ENCODE measurements at places on chromosomes 7 and 10. TPM values are rescaled to one million over a fixed set of nuclear protein-coding genes. Genes with fewer than 3 reads are reported as not detected.

IDI2 gene
- not detected for total RNA-seq

DNA sequence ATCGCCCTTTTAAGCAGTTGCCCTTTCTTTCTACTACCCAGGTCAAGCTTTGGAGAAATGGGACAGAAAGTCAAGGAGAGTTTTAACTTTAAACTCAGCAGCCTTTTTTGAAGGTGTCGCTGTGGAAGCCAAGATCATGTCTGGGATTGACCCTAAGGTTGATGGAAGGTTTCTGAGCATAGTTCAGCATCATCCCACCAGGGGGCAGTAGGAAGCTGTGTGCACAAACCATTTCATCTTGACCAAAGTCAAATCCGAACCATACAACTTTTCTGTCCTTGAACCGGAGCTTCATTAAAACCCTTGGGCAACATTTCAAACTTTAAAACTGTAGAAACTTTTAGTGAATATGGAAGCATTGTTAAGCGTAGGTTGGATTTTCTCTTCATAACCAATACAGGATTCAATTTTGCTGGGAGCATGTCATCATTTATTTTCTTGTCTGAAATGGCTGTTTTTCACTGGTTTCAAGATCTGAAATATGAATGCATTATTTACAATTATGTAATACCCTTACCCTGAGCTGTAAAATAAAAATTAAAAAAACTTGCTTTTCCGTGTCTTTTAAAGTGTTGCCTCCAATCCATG is 214.4 kb upstream of the KIAA1217 start:
- DNase-seq = no peak

DNA sequence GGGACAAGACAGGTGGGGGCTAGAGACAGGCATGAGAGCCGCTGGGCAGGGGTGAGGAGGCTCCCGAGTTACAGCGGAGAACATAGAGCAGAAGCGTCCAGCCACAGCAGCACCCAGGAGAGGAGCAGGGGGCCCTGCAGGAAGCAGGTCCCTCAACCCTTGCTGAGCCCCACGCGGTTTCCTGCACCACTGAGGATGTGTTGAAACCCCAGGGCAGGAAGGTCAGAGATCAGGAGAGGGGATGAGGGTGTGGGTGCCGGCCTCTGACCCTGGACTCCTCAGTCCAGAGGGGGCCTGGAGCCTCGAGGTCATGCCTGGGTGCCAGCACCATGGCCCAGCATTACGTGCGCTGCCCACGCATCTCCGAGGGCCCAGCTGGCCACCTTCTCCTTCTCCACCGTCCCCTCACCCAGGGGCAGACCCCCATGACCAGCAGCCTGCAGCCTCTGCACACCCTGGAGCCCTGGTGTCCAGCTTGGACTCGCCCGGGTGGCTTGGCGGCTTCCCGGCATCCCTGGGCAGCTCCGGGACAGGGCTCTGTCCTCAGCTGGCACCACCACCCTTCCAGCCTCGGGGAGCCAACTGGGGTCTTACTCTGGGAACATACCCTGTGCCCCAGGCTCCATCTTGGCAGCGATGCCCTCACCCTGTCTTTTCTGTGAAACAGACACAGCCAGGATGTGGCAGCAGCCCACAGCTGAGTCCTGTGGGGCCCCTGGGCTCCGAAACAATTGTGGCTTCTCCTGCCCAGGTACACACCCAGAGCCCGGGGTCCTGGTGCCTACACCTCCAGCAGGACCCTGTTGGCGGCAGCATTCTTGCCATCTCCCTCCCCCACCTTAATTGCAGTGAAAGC is 52.0 kb downstream of the STK32C start:
- no peak for DNase-seq

DNA sequence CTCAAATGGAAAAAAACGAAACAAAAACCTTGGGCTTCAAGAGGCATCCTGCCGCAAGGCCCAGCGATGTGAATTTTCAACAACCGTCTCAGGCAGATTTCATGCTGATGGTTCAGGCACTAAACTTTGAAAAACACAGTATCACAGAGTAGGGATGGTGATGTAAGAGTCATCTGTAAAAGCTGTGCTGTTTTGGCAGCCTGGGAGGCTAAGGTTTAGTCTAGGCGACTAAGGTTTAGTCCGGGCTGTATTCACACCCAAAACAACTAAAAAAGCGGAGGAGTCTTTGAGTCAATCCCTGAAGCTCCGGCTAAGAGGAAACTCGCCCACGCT is 420 bp upstream of the MINPP1 start:
- DNase-seq = no peak

TFR2 gene
- 19.7 TPM for total RNA-seq

DNA sequence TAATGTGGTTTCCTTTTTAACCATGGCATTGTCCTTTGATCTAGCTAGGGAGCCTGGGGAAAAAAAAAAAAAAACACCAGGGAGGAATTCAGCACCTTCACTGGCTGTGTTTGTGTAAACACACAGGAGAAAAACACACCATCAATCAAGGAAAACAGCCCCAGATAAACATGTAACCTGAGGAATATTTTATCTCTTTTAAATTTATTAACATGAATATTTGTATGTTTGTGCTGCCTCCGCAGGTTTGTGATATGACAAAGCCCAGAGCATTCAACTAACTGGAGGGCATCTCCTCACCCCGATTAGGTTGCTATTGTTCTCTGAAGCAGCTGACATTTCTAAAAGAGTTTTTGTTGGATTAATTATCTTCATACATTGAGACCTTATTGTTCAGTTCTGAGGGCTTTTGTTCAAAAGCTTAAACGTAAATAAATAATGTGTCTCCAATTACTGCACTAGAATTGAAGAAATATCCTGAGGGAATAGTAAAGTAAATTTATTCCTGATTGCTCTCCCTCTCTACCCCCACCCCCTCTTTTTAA is 89.4 kb upstream of the SEMA3E start:
- no peak for DNase-seq

- peak; percentile 4 for DNase-seq
These were observed 2.0 kb upstream of the IL2RA start for GRCh38 chr10:6064119-6064518.

DNA sequence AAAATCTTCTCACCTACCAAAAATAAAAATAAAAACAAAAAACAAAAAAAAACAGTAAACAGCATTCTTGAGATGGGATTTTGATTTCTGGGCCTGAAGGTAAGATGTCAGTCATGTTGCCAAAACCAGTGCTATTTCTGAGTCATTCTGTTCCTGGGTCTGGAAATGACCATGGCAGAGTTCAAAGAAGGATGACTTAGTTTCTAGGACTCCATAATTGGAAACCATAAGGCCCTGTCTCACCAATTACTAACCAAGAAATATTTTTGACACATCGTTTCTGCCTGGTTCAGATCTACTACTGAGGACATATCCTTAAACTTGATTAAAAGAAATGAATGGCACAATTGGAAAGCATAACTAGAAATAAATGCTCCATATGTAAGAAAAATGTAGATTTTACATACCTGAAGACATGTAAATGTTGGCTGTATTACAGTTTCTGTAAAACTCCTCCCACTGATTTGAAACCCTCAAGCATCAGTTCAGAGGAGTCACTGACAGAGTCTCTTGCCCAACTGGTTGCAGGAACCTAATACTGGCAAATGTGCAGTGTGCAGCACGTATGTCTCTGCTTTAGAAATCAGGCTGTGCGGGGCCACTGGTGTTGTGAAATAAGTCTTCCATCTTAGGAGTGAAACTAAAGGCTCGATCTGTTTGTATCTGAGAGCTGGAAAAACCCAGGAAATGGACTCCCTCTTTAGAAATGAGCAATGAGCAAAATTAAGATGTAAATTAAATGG is 84.8 kb upstream of the EGR2 start:
- DNase-seq = no peak

VWDE gene
- total RNA-seq = 3.2 TPM

- DNase-seq = no peak
These were observed 18.4 kb upstream of the KLF14 start for GRCh38 chr7:130752424-130752823.

DNA sequence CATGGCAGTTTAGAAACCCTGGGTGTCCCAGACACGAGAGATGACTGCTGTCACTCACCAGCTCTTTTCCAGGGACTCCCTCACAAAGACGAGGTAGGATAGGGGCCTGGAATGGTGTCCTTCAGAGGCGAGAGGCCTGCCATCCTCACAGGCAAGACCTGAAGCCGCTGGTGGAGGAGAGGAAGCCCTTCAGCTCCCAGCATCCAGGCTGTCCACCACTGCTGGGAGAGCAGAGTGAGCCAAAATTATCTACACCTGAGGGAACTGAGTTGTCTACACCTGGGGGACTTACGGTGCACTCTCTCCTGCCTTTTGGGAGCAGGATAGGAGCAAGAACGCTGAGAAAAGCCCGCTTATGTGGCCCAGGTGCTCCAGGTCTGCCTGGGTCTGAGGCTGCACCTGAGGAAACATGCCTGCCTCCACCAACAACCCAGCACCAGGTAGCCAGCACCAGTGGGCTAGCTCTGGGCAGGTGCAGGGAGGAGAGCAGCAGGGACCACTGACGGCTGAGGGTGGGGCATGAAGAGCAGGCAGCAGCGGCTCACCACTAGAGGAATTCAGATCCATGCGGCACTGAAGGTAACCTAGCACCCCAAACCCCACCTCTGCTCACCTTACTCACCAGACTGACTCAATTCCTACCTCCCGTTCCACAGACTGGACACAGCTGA is 357.2 kb downstream of the SH2D4B start:
- DNase-seq = no peak

GRCh38 chr10:74081192-74081803 is 69.3 kb downstream of the AP3M1 start:
- no peak for DNase-seq

GRCh38 chr7:39130857-39131526 is 153.3 kb downstream of the POU6F2 start:
- no peak for DNase-seq

GRCh38 chr10:69506834-69507713 is 55.8 kb downstream of the TSPAN15 start:
- no peak for DNase-seq

- DNase-seq = no peak
These were observed 116.8 kb downstream of the MAD1L1 start for GRCh38 chr7:2115760-2116447.

- DNase-seq = no peak
These were observed 190.0 kb downstream of the KCND2 start for GRCh38 chr7:120462991-120463390.

DNA sequence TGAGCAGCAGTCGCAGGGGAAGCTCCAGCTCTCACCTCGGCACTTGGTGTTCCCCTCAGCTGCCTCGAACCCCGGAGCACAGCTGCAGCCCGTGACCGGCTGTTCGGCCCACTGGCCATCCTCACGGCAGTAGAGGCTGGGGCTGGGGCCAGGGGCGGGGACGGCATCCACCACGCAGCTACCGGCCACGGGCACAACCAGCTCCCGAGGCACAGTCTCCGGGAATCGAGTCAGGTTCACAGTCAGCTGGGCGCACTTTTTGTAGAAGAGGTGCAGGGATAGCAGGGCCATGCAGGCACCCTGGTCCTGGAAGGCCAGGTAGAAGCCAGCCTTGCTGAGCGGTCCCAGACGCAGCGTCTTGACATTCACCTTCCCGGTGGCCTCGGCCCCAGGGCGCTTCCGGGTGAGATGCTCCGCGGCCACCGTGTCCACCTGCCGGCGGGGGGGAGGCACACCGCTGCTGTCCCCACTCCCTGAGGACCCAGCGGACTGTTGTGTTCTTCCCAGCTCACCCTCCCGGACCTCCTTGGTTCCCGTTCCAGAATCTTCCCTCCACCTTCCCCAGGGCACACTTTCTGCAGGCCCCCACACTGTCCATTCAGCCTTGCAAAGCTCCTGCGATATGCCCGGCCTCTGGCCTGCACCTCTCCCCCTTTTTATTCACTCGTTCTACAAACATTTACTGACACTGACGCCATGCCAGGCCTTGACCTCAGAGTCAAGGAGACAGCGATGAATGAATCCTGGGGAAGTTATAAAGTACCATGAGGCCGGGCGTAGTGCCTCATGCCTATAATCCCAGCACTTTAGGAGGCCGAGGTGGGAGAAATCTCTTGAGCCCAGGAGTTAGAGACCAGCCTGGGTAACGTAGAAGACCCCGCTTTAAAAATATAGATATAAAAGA is 4.8 kb downstream of the EPHB4 start:
- DNase-seq = no peak

DNA sequence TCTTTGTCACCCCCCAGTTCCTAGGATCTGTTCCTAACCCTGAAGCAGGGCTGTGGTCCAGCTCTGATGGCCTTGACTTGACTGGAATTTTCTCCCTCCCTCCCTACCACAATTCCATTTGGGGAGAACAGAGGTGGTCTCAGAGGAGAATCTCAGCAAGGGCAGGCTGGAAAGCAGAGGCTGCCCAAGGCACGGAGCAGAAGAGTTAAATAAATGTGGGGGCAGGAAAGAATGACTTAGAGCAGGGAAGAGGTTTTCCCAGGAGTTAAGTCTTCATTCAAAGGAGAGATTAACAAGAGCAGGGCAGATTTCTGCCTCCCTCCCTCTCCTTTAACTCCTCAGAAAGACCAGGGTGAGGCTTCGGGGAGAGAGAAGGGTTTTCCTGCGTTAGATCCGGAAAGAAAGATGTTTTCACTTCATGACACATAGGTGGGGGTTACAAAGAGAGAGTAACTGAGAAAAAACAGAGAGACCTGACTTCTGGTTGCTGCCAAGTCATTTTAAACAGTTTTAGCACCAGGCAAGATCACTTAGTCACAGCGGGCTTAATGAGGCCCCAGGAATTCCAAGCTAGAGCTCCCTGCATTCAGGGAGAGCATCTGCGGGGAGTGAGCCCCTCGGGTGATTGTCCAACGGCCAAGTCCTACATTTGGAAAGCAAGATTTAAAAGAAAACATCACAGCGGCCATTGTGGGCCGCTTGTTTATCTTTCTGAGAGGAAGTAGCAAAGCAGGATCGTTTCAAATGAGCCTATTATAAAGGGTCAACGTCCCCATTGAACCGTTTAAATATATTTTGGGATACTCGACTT is 78.7 kb downstream of the ARHGAP22 start:
- no peak for DNase-seq

- no peak for DNase-seq
These were observed 181.4 kb downstream of the JCAD start for GRCh38 chr10:29877793-29878491.

- no peak for DNase-seq
These were observed 15.0 kb upstream of the SLK start for GRCh38 chr10:103951942-103952341.

SLC4A2 gene
- total RNA-seq = 106 TPM

ITIH5 gene
- not detected for total RNA-seq

DNA sequence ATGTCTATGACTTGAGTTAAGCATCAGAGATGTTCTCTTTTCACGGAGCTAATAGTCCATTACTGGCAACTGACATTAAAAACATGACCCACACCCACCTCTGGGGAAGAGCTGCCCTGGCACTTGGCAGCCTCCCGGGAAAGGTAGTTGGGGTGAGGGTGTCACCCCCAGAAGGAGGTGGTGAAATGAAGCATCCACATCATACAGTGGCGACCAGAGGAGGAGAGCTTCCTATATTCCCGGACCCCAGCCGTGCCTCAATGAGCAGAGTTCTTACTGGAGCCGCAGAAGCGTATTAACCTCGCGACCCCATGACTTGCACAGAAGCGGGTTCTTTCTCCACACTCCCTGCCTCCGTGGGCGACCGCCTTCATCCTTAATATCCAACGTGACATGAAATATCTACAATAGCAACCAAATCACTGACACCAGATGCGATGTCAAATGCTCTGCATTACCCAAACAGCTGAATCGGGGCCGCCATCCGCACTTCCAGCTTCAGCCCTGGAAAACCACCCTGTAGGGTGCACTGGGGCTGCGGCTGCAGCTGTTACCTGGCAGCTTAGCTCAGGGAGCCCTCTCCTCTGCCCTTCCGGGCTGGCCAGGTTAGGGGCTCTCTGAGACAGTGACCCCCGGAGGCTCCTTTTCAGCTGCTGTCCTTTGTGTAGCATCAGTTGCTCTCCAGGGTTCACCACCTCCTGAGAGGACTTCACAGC is 103.1 kb upstream of the PARD3 start:
- no peak for DNase-seq

HOXA2 gene
- total RNA-seq = not detected
